IMR-90 (cell line): ENCODE measurements at places on chromosomes 7 and 10. TPM values are rescaled to one million over a fixed set of nuclear protein-coding genes. Genes with fewer than 3 reads are reported as not detected.

Gene ANKRD22
- not detected in 2 replicates for polyA plus RNA-seq

Gene CLCN1
- polyA plus RNA-seq: not detected in 2 replicates

Gene CHN2
- not detected in 2 replicates for polyA plus RNA-seq

Gene LIPK
- not detected in 2 replicates for polyA plus RNA-seq

- no peak for DNase-seq
Observed at GRCh38 chr10:23872290-23872689, 336.6 kb upstream of the KIAA1217 start.

DNA sequence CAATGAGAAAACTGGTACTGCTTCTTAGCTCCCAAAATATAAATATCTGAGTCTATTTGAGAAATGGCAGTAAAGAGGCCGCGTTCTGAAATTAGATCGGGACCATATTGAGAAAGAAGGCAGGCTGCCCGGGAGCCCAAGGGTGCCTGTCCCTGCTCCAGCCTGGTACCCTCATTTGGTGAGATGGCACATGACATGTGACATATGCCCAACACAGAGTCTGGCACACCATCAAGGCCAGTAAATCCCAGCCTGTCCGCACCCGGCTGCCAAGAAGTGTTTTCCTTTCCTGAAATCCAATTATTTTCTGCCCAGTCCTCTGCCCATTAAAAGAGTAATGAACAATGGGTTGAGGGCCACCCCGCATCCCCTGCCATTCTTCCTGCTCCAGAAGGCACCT lies 66.4 kb downstream of the CDH23 start:
- no peak for DNase-seq

- DNase-seq: no peak
Observed at GRCh38 chr7:114183311-114184088, 231.1 kb upstream of the FOXP2 start.

GRCh38 chr10:120599200-120599724 lies 142.2 kb downstream of the PLPP4 start:
- no peak for DNase-seq

- DNase-seq: no peak
Observed at GRCh38 chr7:155754165-155754564, 58.1 kb downstream of the SHH start.

DNA sequence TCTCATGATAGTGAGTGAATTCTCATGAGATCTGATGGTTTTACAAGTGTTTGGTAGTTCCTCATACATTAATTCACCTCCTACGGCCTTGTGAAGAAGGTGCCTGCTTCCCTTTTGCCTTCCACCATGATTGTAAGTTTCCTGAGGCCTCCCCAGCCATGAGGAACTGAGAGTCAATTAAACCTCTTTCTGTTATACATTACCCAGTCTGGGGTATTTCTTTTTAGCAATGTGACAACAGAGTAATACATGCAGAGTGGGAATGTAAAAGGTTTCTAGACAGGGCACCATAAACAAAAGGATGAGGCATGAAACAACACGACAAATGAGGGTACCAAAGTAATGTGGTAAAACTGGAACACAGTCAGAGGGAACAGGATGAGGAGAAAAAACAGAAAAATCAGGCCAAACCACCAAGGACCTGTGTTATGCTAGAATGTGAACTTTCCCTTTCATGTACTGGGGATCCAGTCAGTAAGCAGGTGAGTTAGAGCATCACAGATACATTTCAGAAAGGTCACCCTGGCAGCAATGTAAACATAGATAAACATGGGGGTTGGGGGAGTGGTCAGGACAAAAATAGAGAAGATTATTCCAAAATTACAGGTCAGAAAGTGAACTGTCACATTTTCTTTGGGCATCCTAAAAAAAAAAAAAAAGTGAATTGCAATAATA lies 31.9 kb downstream of the ANKRD26 start:
- DNase-seq: no peak

- no peak for DNase-seq
Observed at GRCh38 chr7:7672545-7673239, 32.1 kb downstream of the UMAD1 start.

GRCh38 chr10:114470361-114470760 lies 66.1 kb upstream of the AFAP1L2 start:
- DNase-seq: no peak

DNA sequence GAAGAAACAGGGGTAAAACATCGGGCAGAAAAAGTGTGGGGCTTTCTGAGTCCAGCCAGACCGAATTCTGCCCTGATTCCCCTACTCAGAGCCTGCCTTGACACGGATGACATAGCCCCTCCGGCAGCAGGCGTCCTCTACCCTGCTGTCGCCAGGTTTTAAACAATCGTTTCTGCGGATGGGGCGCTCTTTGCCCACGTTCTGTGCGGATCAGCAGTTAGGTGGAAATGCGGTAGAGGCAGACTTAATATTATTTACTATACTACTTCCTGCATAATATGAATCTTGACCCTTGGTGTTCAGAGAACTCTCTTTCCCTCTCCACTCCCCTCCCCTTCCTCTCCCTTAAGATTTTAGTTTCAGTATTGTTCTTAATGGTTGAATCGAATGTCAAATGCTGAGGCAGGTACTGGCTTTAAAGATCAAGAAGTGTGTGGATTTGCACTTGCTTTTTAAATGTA lies 2.4 kb downstream of the GATA3 start:
- no peak for DNase-seq

GRCh38 chr7:89605362-89605761 lies 548.9 kb upstream of the STEAP1 start:
- no peak for DNase-seq

DNA sequence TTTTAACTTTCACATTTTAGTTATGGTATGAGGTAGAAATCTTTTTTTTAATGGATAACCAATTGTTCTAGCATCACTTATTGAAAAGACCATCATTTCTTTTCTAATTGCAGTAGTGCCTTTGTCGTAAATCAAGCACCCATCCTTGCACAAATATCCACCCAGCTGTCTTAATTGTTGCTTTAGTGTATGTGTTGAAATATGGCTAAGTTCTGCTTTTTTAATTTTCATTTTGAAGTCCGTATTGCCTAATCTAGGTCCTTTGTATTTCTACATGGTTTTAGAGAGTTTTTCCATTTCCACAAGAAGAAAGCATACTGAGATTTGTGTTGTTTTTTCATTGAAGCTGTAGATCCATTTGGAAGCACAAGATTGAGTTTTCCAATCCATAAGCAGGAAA lies 259.6 kb upstream of the SEMA3E start:
- no peak for DNase-seq

GRCh38 chr7:140479739-140480084 lies 407 bp upstream of the MKRN1 start:
- no peak for DNase-seq
